CD4-positive, alpha-beta T cell treated with Interleukin-1 beta for 1 hour (primary cell): ENCODE measurements at places on chromosomes 13 and 19.

DNA sequence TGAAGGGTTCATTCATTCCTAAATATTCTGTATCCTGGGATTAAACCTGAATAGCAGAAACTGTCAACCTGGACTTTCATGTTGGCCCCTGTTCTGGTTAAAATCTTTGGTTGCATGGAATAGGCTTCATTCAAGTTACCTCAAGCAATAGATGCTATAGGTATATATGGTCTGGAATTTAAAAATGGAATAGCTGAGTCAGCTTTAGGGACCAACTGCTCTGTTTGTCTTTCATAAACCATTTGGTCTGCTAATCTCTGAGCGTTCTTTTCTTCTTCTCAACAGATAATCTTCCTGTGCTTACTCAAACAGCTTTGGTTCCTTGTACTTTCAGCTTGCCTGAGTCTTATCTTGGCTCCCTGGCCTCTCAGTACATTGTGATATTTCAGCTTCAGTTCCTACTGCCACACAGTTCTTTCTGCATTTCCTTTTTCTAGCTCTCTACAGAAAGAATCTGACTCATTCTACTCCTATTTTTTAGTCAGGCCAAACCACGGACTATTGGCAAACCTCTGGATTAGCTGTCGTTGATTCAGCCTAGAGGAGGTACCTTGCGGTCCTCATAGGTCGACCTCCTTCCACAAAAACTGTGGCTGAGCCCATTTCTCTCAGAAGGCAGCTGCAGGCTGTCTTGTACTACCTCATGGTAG, 35.9 kb upstream of the MAB21L1 start:
- no peak for DNase-seq

DNA sequence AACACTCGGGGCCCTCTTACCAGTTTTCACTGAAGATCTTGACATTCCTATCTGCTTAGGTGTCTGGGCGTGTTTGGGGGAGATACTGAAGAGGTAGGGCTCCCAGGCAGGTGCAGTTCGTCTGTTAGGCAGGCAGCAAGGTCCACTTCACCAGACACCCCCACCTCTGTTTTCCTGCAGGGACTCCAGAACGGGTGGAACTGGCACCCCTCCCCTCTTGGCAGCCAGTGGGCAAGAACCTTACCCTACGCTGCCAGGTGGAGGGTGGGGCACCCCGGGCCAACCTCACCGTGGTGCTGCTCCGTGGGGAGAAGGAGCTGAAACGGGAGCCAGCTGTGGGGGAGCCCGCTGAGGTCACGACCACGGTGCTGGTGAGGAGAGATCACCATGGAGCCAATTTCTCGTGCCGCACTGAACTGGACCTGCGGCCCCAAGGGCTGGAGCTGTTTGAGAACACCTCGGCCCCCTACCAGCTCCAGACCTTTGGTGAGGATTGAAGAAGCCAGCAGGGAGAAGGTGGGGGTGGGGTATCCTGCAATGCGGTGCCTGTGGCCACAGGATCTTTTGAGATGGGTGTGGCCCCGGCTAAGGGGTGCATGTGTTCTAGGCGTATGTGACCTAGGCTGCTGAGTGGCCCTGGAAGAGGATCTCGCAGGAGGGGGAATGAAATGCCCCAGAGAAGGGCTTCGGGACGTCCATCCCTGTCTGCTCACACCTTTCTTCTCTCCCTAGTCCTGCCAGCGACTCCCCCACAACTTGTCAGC, 3.3 kb upstream of the ICAM4 start:
- DNase-seq, result no peak

- DNase-seq, result peak; percentile 30
These were observed 2.0 kb downstream of the ZNF792 start for GRCh38 chr19:34961775-34962686.

DNA sequence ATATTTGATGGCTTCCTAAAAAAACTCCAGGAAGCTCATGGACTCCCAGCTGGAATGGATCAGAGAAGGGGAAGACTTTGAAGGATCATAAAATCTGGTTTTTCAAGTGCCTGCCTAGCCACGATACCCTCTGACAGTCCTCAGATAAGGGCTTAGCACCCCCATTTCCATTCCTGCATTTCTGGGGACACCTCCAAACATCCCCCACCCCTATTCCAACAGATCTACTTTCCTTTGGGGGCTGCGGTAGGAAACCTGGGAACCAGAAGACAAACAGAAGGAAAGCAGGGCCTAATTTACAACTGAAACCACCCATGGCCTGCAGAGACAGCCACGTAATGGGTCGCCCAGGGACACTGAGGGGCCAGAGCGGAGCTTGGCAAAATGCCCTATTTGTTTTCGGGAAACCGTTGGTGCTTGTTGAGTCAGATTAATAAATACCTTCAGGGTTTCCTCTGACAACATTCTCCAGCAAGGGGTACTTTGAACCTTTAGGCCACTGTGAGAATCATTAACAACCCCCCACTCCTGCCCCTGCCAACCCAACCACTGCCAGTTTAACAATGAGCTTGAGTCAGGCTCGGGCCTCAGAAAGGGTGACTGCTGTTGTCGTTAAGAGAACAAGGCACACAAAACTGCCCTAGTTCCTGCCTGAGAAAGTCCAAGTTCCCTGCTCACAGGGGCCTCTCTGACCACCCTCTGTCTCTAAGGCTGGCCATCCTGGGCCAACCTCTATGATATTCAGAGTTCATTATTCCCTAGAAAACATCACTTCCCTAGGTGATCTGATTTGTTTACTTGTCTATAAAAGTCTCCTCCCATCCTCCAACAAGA, 23.5 kb downstream of the RHPN2 start:
- no peak for DNase-seq

GRCh38 chr19:42498169-42498757, 30.0 kb downstream of the CEACAM1 start:
- DNase-seq, result no peak

DNA sequence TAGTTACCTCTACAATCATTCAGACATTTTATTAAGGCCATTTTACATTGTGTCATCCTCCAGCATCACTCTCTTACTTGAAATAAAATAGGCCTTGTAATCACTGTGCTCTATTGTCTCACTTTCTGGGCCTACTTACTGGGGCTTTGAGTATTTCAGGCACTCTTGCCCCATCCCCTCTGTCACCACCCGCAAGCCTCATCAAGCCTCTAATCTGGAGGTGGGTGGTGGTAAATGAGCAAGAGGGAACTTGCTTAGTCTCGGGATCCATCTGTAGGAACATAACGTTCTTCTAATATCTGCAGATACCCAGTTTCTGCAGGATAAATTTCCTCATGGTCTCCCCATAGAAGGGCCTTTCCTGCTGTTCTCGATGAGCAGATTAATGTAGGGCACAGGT, 19.4 kb upstream of the GPR18 start:
- peak; percentile 43 for DNase-seq

DNA sequence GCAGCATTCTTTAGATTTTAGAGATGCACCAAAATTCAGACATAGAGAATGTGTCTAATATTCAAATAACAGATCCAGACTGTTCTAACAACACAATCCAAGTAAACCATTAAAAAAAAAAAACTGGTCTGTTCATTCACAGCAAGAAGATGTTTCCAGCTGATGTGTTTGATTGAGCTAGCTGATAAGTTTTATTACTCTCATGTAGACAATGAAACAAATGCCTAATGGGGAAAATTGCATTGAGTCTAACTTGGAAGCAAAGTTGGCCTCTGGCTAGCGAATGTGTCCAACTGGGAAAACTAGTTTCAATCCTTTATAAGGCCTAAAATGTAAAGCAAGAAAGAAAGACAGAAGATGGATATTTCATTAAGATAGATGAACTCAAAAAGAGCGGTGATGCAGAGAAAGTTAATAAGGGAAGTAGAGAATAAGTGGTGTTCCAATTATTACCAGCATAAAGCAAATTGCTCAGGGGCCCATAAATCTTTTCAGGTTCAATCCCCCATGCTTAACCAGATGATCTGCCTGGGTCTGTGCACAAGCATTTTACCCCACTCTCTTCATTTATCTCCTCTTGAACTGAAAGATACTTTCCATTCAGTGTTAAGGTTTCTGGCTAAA, 54.2 kb downstream of the PCDH9 start:
- DNase-seq, result no peak

DNA sequence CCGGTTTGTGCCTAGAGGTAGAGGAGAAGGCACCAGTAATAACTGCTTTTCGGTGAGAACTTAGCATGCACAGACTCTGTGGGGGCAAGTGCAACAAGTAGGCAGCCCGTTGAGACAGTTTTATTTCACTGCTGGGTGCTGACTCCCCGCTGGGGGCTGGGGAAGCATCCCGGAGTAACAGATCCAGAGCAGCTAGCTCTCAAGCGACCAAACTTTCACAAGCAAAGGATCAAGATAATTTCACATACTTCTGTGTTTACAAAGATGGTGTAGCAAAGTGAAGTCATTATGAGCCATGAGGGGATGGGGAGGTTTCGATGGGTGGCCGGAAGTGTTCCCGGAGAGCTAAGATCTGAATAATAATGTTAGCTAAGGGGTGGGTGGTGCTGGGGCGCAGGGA, 2.8 kb downstream of the NACC1 start:
- DNase-seq, result no peak

- DNase-seq, result no peak
These were observed 3.8 kb downstream of the SCN1B start for GRCh38 chr19:35034005-35034502.

- no peak for DNase-seq
These were observed 96.6 kb downstream of the WTIP start for GRCh38 chr19:34578173-34578572.

- peak; percentile 30 for DNase-seq
These were observed 491 bp downstream of the ZNF525 start for GRCh38 chr19:53365899-53366493.

DNA sequence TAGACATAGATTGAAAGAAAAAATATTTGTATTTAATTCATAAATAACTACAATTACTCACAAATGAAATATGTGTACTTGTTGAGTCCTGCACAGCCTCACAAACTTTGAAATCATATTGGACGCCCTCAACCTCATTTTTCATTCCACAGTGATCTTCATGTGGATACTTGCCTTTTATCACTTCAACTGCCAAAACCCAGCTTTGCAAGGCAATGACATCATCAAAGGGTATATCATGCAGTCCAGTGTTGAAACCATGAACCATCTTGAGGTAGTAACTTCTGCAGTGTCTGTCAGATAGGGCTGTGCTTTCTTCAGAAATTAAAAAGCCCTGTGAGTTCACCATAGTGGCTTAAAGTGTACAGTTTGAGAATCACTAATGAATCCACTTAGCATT, 82.2 kb downstream of the HS6ST3 start:
- DNase-seq, result no peak

DNA sequence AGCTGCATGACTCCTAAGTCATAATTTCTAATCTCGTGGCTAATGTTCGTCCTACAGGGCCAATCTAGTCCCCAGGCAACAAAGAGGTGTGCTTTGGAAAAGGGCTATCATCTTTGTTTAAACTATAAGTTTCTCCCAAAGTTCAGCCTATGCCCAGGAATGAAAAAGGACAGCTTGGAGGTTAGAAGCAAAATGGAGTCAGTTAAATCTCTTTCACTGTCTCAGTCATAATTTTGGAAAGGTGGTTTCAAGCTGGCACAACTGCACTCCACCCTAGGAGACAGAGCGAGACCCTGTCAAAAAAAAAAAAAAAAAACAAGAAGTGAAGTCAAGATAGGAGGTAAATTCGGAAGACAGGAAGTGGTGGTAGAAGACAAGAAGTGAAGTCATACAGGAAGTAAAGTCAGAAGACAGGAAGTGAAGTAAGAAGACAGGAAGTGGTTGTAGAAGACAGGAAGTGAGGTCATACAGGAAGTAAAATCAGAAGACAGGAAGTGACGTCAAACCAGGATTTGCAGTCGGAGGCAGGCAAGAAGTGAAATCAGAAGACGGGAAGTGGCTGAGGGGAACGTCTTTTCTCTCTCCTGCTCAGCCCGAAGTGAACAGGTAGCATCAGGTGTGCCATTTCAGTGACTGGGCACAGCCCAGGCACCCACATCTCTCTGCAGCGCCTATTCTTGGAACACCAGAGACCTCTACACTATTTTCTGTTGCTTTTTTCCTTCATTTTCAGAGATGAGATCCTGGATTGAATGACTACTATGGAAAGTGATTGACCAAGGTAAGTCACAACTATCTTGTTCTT, 32.2 kb downstream of the GP6 start:
- DNase-seq, result peak; percentile 79

DNA sequence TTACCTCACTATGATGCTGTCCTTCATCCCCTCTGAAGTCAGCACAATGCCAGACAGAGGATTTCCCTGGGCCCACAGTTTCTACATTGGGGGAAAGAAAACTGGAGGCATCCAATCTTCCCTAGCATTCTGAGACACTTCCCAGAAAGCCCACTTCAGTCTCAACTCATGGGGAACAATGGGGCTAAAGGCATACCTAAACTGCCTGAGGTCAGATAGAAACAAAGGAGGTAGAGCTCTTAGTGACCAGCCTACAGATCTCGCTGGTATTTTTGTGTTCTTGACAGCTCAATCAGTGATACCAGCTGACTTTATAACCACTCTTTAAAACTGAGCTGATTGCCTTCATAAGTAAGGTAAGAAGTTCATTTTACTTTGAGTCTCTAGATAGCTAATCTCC, 881.0 kb upstream of the GPC6 start:
- no peak for DNase-seq

- DNase-seq, result no peak
These were observed 233.7 kb downstream of the COG6 start for GRCh38 chr13:39888865-39889810.

GRCh38 chr19:47231215-47232054, 436 bp upstream of the BBC3 start:
- peak; percentile 95 for DNase-seq

GRCh38 chr19:53519446-53519845, 18.5 kb upstream of the ZNF331 start:
- no peak for DNase-seq

DNA sequence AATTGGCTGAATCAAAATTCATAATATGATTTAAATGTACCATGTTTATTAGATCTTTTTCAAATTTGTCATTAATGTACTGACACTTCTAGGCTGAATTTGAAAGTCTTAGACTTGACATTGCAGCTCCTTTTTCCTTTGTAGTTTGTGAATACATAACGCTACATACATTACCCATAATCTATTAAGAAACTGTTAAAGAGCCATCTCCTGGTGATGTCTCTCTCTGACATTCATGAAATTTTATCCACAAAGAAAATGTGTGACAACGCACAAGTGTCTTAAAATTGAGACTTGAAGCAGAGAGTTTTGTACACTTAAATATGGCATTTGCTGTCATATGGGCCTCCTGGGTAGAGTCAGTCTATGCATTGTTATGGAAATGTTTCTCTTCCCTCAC, 320.2 kb upstream of the ARGLU1 start:
- DNase-seq, result no peak

DNA sequence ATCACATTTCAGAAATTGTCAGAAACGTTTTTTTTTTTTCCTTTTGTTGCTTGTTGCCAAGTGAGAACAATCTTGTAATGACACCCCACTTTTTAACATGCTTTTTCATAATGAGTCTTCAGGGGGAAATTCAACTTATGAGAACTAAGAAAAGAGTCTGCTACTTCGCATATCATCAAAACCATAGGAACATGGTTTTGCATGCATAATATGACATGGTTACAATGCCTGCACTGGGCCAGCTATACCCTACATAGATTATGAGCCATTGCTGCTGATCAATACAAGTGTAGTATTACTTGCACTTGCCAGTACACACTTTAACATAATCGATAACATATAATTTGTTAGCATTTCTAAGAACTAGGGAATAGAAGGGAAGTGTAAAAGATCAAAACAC, 191.0 kb upstream of the NBEA start:
- no peak for DNase-seq
